ENCODE measurements at places on chromosomes 2 and 18.

- DNase-seq, result no peak
These were observed 19.5 kb upstream of the BOK start for GRCh38 chr2:241538838-241539615.

GRCh38 chr2:102589444-102589843 is 29.9 kb upstream of the SLC9A2 start:
- no peak for DNase-seq

DNA sequence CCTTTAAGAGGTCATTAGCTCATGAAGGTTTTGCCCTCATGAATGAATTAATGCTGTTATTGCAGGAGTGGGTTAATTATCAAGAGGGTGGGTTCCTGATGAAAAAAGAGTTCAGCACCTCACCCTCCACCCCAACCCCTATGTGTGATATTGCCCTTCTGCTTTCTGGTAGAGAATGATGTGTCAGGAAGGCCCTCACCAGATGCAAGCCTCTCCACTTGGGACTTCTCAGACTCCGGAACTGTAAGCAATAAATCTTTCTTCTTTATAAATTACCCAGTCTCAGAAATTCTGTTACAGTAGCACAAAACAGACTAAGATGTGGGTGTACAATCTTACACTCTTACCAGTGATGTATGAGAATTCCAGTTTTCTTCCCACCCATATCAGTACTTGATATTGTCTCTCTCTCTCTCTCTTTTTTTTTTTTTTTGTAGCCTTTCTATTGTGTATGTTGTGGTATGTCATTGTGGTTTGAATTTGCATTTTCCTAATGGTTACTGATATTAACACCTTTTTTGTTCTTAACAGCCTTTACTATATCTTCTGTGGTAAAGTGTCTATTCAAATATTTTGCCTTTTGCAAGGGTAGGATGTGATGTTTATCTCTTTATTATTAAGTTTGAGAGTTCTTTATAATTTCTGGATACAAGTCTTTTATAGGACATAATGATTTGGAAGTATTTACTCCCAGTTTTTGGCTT is 10.4 kb upstream of the MAP2 start:
- no peak for DNase-seq

DNA sequence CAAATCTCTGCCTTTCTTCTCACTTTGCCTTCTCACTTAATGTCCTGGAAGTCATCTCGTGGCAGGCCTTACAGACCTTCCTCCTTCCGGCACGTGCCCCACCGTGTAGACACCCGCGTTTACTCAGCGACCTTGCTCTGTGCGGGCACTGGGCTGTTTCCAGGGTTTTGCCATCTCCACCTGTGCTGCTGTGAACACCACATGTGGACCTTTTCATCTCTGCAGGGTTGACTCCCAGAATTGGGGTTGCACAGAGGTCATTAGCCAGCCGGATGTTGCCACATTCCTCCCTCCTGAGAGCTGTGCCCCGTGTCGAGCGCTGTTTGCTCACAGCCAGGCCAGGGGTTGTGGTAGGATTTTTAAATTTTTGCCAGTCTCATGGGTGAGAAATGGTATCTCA is 25.4 kb downstream of the KCNG2 start:
- no peak for DNase-seq

- DNase-seq, result no peak
These were observed 164.4 kb downstream of the SOCS6 start for GRCh38 chr18:70453058-70453775.

DNA sequence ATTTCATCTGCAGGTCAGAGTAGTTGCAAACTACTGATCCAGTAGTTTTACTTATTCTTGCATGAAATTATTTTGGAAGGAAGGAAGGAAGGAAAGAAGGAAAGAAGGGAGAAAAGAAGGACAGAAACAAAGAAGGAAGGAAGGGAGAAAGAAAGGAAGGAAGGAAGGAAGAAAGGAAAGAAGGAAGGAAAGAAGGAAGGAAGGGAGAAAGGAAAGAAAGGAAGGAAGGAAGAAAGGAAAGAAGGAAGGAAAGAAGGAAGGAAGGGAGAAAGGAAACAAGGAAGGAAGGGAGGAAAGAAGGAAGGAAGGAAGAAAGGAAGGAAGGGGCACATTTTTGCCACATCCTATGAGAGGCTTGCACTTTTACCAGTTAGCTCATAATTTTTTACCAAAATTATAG is 186.2 kb downstream of the LRRTM4 start:
- DNase-seq, result no peak

DNA sequence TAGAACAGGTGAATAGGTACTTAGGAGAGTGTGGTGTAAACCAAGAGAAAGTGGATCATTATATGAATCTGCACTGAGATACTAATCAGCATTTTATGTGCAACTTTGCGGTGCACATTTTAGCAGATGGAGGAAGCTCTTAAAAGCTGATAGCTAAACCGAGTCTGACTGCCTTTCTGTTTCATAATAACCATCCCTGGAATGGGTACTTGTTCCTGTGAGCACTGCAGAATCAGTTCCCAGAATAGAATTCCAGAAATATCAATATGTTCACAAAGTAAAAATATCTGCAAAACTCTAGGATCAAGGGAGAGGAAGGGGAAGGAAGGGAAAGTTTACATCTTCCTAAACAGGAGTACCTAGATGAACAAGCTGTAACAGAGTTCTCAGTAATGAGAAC is 432.2 kb upstream of the HNRNPA3 start:
- DNase-seq, result no peak

- peak; percentile 15 for DNase-seq
These were observed 557 bp upstream of the DSG2 start for GRCh38 chr18:31497404-31497835.

DNA sequence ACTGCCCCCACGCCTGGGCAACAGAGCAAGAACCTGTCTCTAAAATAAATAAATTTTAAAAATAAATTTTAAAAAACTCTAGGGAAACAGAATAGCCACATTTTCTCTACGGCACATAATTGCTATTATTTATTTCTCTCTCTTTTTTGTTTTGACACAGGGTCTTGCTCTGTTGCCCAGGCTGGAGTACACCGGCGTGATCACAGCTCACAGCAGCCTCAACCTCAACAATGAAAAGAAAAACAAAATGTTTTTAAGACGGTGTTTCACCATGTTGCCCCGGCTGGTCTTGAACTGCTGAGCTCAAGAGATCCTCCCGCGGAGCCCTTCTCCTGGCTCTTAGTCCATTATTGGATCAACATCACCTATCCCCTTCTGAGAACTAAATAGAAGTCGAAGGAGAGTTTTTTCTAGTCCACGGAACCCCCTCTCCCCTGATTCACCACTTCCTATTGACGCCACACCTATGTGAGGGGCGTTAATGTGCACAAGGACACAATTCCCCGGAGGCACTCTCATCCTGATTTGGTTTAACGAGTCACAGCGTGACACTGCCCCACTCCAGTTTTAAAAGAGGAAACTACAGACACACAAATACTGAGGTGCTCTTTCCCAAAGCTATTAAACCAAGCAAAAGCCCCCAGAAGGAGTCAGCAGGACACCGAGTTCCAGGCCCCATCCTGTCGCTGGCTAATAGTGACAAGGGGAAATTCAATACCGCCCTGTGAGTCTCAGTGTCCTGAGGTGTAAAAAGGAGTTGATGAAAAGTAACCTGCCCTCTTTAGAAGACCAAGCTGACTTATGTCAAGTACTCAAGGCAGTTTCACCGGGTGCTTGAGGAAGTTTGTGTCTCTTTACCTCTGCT is 1.1 kb downstream of the NPC1 start:
- peak; percentile 11 for DNase-seq

DNA sequence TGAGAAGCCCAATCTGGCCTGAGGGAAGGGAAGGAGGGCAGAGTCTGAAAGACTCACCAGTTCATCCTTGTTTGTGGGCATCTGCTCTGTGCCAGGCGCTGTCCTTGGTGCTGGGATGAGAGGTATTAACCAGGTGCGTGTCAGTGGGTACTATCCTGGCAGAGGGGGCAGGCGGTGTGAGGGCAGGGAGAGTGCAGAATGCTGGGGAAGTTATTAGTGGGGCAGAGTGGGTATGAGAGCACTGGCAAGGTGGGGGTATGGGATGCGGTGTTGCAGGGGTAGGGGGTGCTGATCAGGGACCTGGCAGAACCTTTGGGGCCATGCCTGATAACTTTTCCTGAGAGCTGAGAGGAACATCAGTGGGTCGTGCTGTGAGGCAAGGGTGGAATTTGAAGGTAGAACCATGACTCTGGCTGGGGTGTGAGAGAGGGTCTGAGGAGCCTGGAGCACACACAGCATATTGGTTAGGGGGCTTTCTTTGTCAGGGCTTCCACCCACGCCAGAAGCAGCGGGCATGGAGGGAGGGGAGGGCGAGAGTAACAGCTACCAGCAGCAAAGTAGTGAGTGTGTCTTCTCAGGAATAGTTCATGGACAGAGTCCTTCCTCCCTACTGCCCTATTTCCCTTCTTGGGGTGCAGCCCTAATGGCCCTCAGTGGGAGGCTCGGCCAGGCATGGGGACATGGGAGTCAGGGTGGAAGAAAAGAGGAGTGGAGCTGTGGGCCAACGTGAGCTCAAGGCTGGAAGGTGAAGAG is 290.7 kb downstream of the CYP26B1 start:
- no peak for DNase-seq

- DNase-seq, result no peak
These were observed 13.1 kb downstream of the PTPRN start for GRCh38 chr2:219296142-219296541.

GRCh38 chr2:67221266-67221665 is 175.9 kb upstream of the ETAA1 start:
- no peak for DNase-seq

GRCh38 chr2:42602876-42603219 is 34.4 kb downstream of the MTA3 start:
- no peak for DNase-seq

GRCh38 chr2:85309699-85310321 is 18.0 kb downstream of the TGOLN2 start:
- peak; percentile 40 for DNase-seq

DNA sequence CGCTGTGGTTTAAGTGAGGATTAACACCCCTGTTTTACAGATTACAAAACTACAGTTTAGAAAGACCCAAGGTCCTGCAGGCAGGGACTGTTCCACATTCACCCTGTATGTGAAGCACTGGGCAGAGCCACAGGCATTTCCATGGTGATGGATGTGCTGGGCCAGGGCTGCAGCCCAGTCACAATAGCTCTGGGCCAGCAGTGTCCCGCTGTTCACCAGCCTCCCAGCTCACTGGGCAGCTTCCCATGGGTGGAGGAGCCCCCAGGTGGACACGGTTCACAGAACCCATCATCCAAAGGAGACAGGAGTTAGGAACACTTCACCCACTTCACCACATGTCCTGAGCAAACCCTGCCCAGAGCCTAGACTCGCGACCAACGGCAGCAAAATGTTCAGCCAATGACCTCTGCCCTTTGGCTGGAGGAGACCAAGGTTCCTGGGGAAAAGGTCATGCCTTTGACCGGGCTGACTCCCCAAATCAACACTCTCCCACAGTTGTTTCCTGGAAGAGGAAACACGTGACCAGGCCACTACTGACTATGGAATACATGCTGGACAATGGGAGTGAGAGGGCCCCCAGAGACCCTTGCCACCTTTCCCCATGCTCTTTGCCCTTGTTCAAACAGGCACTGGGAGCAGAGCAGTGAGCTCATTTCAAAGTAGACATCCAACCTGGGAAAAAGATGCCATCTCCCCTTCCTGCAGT is 28.0 kb upstream of the SLC35F6 start:
- DNase-seq, result no peak

- DNase-seq, result no peak
These were observed 137.7 kb upstream of the APCDD1 start for GRCh38 chr18:10316778-10317177.

- DNase-seq, result peak; percentile 50
These were observed 107.7 kb downstream of the CBLN2 start for GRCh38 chr18:72436401-72436800.

- no peak for DNase-seq
These were observed 10.6 kb downstream of the SEC11C start for GRCh38 chr18:59150236-59150635.

GRCh38 chr2:42361728-42362283 is 789 bp upstream of the COX7A2L start:
- no peak for DNase-seq

- DNase-seq, result no peak
These were observed 423.5 kb upstream of the ZEB2 start for GRCh38 chr2:144943293-144943941.

DNA sequence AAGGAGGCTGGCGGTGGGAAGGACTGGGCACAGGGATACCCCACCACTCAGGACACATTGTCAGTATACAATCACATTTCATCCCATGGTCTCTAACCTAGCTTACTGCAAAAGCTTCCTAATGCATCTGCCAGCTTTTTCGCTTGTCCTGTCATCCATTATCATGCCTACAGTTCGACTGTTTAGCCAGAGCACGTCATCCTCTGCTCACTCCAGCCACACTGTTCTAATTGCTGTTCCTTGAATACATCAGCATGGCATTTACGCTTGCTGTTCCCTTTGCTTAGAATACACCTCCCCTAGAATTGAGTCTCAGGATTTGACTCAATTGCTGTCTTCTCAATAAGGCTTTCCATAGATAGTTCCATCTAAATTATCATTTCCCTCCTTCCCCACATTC is 166.3 kb downstream of the CCDC148 start:
- DNase-seq, result no peak

DNA sequence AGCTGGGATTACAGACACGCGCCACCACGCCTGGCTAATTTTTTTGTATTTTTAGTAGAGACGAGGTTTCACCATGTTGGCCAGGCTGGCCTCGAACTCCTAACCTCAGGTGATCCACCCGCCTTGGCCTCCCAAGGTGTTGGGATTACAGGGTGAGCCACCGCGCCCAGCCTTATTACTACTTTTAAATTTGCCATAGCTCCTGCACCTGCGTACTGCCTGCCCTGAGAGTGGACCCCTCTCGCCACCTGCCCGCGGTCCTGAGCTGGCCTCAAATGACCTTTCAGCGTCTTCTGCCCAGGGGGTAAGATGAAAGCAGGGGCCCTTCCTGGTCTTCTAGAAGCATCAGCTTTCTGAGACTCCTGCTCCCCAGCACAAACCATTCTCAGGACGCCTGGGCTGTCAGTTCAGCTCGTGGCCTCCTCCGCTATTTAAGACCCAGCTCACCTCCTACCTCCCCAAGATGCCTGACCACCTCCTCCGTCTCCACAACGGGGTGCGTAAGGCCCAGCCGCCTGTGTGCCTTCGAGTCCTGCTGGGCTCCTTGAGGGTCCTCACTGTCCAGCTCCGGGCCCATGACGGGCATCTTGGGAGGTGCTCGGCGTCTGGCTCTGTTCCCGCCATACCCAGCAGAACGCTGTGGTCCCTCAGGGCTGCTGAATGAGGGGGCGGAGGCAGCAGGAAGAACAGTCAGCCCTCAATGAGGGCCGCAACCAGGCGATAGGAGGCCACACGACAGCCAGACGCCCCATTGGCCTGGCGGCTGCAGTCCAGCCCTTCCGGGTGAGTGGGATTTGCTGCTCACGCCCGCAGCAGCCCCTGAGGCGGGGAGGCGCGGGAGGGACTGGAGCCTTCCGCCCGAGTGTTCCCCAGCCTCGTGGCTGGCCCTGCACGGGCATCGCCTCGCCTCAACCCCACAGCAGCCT is 266.6 kb downstream of the TFCP2L1 start:
- peak; percentile 80 for DNase-seq

GRCh38 chr2:36677996-36678605 is 18.4 kb upstream of the VIT start:
- no peak for DNase-seq

Data from brain (organoid and tissue), 16 donors.